ENCODE measurements at places on chromosomes 3 and 15.

GRCh38 chr3:148344521-148344920, 353.2 kb upstream of the AGTR1 start:
- DNase-seq = no peak

DNA sequence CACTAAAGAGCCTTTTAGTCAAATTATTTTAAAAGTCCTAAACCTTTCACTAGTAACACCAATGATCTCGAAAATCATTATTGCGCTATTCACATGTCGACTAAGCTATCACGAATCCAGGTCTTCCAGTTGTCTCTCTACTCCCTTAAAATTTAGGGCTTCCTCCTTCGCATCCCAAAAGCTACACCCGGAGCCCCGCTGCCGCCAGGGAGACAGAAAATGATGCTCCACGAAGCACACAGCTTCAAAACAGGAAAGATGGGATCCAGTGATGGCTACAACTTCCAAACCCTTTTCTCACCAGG, 253 bp downstream of the IFT80 start:
- DNase-seq = no peak

GRCh38 chr15:70720228-70721016, 42.9 kb downstream of the UACA start:
- DNase-seq = no peak

DNA sequence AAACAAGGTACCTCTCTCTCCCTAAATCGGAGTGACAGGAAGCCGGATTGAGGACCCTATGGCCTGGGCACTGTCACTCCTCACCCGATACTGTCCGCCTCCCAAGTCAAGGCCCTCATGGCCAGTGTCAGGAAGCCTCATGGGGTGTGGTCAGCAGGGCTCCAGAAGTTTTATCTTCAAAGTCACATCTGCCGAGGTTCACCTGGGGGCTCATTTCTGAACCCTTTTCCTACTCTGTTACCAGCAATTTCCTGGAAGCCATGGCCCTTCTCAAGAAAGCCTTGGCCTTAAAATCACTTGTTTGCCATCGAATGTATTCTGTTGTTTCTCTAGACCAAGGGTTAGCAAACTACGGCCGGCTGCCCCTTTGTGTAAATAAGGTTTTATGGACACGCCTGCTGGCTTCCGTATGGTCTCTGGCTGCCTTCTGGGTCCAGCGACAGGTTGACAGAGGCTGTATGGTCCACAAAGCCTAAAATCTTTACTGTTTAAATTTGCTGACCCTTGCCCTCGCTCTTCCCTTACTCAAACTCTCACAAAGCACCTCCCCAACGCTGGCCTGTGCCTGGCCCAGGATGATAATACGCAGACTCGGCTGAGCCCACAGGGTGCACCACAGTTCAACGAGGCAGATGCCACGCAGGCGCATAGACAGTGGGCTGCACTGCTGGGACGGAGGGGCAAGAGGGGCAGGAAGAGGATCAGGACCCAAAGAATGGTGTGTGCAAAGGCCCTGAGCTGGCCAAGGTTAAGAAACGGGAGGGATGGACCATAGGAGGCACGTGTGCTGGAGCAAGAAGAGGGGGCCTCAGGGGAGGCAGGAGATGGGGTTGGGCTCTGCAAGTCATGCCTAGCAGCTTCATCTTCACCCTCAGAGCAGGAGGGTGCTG, 24.7 kb upstream of the DUSP7 start:
- DNase-seq = no peak

GRCh38 chr15:70351941-70352774, 254.4 kb upstream of the TLE3 start:
- no peak for DNase-seq

DNA sequence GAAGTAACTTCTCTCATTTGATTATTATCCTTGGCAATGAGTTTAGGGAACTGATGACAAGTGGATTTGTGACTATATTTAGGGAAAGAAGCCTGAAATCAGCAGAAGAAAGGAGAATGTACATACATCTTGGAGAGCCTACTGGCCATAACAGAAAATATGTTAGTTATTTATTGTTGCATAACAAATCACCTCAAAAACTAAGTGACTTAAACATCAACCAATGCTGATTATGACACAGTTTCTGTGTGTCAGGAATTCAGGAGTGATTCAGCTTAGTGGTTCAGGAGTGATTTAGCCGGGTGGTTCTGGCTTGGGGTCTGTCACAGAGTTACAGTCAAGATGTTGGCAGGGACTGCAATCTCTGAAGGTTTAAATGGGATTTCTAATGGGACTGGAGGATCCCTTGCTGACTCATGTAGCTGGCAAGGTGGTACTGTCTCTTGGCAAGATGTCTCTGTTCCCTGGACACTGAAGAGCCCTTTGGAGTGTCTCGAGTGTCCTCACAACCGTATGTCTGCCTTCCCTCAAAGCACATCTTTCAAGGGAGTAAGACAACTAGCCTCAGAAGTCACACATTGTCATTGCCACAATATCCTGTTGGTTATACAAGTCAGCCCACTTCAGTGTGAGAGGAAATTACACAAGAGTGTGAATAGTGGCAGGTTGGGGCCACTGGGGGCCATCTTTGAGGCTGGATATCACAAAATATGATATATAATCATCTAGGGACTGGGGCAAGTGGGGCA, 248.9 kb downstream of the SV2B start:
- DNase-seq = no peak

DNA sequence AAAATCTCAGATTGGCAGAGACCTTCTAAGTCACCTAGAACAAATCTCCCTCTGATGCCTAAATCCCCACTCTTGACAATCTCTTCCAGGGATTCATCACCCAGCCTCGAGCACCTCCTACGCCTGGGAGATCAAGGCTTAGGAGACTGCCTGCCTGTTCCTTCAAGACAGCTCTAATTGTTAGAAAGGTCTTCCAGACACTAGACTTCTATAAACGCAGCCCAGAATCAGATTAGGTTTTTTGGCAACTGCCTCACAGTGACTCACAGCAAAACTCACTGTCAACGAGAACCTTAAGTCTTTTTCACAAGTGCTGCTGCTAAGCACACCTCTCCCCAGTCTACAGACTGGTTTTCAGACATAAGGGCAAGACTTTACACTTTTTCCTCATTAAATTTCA, 23.1 kb downstream of the SRGAP3 start:
- no peak for DNase-seq

Data from Caki2 (cell line).